ENCODE measurements at places on chromosomes 2 and 18.

- DNase-seq, result no peak
Measured at GRCh38 chr18:12302391-12303147, 5.5 kb upstream of the TUBB6 start.

- DNase-seq, result no peak
Measured at GRCh38 chr2:162509288-162509968, 165.5 kb downstream of the GCA start.

DNA sequence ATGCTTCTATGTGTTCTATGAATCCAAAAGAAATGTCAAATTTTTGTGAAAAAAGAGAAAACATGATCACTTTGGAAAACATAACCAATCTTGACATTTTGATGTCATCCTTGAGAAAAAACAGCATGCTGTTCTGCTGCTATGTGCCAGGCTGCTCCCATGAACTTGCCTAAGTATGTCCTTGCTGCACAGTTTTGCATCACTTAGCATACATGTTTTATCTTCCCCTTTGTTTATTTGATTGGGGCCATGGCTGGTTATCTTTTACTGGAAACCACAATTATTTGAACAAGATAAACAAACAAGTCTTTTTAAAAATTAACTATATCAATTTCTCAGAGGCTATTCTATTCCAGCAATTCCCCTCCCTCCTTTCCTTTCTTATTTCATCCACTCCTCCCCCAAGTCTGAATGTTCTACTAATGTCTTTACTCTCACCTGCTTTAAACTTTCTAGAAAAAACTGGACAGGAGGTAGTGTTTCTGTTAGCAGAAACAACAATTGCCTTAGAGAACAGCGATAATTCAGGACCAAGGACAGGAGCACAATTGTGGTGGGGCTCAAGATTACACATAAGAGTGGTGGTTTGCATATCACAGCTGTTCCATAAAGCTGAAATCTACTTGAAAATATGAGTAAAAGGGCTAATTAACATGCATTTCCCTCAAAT is 6.7 kb downstream of the AOX1 start:
- no peak for DNase-seq

DNA sequence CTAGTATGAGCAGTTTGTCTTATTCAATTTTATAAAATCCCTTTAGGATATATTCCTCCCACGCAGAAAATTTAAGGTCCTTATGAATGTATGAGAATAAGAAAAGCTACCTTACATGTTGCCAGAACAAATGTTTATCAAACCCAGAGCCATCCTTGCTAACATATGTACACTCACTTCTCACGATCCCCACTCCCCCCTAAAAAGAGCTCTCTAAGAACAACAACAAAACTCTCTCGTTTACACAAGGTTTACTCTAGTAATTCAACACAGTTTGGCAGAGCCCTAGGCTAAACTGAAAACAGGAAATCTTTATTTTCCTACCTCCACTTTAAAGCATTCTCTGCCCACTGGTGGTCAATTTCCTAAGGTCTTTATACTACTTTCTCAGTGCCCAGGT is 504.9 kb downstream of the ZEB2 start:
- DNase-seq, result no peak

- no peak for DNase-seq
Measured at GRCh38 chr2:43044093-43044681, 182.2 kb downstream of the ZFP36L2 start.

DNA sequence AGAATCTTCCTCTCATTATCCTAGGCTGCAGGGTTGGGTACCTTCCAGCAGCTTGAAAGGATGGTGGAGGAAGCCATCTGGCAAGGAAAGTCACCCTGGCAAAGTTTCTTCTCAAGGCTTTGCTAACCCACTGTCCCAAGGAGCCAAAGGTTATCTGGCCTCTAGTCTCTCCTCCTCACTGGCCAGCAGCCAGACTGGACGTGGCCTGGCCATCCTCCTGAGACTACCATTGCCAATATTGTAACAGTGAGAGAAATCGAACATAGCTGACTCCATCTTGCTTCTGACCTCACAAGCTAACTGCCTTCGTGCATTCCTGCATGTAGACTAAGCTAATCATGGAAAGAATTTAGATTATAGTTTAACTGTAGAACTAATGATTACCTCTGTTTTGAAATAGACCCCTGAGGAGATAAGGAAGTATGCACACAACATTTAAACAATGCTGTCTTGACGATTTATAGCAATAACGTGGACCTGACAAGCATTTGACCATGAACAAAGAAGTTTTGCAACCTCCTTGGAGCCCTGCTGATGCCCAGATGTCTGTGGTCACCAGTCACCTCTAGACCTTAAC is 7.8 kb upstream of the ANXA4 start:
- no peak for DNase-seq

GRCh38 chr2:65420712-65421431 is 11.5 kb downstream of the SPRED2 start:
- DNase-seq, result peak; percentile 37

DNA sequence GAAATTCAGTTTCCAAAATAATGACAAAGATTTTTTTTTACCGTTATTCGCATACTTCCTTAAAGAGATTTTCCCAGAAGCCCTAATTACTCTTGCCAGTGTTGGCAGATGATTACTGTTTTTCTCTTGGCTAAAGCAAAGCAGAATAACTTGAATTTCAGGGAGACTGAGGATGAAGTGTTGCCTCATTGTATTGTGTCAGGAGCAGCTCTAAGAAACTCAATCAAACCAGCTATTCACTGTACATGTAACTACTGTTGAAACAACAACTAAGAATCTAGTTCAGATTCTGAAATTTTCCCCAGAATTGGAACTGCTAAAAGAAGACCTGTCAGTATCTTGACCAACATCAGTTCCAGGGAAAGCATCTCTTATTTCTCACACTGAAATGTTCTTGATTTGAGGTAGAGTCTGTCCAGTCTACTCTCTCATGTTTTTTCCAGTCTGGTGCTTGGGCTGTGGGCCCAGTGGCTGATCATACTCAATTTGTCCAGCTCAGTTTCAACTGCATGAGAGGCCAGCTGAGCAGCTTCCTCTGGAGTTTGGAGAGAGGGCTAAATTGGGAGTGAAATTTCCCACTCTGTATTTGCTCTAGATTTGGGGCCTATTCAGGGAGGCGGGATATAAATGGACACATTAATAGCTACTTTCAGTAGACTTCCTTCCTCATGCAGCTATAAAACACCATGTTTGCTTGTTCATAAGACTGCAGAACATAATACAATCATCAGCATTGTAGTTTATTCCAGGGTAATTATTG is 78.5 kb downstream of the PPP1R1C start:
- no peak for DNase-seq

DNA sequence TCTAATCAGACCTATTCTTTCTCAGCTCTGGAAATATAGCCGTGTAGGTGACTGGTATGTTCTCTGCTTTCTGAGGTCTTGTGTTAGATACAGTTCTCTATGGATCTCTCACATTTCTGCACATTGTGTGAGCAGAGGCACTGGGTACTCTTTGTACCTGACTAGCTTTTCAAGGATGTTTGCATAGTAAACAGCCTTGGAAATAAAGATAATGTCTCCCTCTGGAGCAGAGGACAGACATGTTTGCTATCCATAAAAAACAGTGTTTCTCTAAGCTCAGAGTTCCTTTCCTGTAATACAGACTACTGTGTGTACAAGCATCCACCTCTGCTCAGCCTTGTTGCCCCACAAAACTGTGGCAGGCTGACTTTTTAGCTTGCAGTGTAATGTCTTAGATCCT is 279.2 kb downstream of the CTNNA2 start:
- DNase-seq, result no peak
